ENCODE measurements at places on chromosomes 11 and 22.

DNA sequence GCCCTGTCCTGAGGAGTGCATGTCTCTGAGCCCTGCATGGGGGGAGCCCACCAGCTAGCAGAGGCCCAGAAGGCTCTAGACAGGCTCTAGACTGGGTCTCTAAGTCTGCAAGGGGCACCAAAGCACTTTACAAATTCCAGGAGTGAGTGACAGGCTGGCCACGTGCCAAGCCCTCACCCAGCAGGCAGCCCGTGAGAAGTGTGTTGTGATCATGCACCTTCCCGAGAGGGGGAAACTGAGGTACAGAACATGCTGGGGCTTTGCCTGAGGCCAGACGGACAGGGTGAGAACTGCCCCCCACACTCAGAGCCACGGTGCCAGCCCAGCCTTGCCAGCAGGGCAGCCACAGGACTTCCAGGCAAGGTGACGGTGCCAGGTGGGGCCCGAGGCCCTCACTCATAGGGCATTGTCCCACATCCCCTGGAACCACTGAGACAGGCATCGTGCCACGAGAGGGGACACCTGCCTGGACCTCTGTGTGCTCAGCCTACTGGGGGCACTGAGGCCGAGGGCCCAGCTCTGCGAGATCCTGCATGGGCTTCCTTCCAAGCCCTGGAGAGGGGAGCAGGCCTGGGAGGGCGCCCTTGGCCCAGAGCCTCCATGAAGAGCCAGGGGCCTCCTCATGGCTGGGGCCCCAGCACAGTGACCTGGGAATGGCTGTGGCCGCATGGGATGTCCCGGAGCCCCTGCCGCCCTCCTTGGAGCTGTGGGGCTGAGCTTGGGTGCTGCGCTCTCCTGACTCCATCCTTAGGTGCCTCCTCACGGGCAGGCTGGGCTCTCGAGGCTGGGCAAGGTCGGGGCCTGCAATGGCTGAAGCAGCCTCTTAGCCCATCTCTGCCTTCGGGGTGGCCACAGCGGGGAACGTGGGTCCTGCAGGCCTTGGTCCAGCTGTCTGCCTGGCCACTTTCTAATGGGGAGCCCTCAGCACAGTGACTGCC is 121.5 kb downstream of the KCNQ1OT1 start:
- DNase-seq: no peak

DNA sequence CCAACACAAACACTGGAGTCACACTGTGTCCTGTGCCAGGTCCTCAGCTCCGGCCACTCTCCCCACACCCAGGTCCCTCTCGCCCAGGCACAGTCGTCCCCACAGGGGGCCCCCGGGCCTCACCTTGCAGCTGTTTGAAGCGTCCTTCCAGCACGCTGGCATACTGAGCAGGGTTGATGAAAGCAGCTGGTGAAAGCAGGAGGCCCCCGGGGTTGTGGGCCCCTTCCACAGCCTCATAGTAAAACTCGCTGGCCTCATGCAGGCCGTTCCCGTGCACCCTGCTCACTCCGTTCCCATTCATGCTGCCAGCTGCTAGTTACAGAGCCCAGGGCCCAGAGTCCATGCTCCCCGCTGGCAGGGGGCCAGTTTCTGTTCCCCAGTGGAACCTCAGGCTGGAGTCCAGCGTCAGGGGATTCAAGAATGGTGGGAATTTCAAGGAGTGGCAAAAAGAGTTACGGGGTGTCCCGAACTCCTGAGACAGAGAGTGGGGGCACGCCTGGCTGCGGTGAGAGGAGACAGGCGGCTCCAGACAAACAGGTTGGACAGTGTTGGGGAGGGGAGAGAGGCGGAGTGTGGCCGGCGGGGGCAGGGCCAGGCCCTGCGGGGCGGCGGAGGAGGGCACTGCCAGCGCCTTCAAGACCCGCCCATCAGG is 10.6 kb downstream of the SPTBN2 start:
- no peak for DNase-seq

GRCh38 chr11:64628596-64628995 is 37.6 kb downstream of the SLC22A12 start:
- DNase-seq: no peak

GRCh38 chr11:75149766-75150465 is 991 bp upstream of the SLCO2B1 start:
- DNase-seq: no peak

- no peak for DNase-seq
These were observed 812 bp downstream of the JAM3 start for GRCh38 chr11:134069426-134070341.

DNA sequence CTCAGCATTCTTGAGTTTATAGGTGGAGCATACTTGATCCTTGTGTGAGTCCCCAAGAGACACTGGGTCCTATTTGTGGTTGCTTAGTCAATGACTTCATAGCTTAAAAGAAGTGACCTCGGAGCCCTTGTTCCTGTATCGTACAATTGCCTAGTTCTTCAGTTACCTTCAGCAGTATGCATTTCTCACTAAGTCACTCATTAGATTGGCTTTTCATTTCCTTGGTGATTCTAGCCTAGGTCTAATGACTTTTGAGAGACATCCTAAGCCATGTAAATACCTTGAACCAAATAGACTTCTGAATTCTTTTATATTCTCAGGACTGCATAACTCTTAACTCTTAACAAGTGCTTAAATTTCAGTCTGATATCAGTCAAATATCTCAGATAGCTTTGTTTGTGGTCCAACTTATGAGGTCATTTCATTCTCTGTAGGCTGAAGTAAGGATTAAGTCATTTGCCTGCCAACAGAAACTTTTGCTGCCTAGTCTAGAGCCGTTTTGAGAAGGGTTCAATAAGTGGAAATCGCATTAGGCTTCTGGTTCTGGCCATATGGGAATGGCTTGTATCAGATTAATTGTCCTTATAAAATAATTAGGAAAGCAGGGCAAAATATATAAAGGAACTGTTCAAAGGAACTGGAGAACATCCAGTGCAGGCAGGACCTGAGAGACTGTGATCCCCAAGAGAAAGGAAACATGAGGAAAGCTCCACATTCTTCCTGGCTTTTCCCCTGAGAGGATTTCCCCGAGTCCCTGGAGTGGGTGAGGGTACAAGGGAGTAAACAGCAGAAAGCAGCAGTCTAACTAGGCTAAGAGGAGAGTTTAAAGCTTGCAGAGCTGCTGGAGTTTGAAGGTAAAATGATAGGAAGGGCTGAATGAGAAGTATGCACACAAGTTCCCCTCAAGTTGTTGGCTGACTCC is 39.9 kb downstream of the TRAF6 start:
- DNase-seq: peak; percentile 65

Measured in skeletal muscle cell (primary cell).